Activated T-cell treated with anti-CD3 and anti-CD28 coated beads, Interleukin-2, amount 50 U/mL, for 72 hours (primary cell): ENCODE measurements at places on chromosomes 12 and 14. TPM values are rescaled to one million over a fixed set of nuclear protein-coding genes. Genes with fewer than 3 reads are reported as not detected.

RILPL2 gene
- 13.6 TPM for total RNA-seq

- H3K27me3 ChIP-seq = no peaks in the 10 kb centered on the region
- H3K4me3 ChIP-seq = no peak overlapping the region
- H3K36me3 ChIP-seq = no peaks in the 10 kb centered on the region
- H3K27ac ChIP-seq = no peak overlapping the region
- no peaks in the 10 kb centered on the region for H3K4me1 ChIP-seq
- DNase-seq = no peak
Observed at GRCh38 chr12:124194264-124194892, 100.5 kb upstream of the RFLNA start.

- no peak for DNase-seq
- no peak overlapping the region for H3K27ac ChIP-seq
- no peaks in the 10 kb centered on the region for H3K4me1 ChIP-seq
- H3K36me3 ChIP-seq = no peaks in the 10 kb centered on the region
- no peak overlapping the region for H3K4me3 ChIP-seq
Observed at GRCh38 chr12:42015051-42015461, 129.6 kb downstream of the GXYLT1 start.

MORN3 gene
- total RNA-seq = 3.2 TPM

FGD6 gene
- total RNA-seq = 2.0 TPM

RNF212B gene
- total RNA-seq = not detected

DNA sequence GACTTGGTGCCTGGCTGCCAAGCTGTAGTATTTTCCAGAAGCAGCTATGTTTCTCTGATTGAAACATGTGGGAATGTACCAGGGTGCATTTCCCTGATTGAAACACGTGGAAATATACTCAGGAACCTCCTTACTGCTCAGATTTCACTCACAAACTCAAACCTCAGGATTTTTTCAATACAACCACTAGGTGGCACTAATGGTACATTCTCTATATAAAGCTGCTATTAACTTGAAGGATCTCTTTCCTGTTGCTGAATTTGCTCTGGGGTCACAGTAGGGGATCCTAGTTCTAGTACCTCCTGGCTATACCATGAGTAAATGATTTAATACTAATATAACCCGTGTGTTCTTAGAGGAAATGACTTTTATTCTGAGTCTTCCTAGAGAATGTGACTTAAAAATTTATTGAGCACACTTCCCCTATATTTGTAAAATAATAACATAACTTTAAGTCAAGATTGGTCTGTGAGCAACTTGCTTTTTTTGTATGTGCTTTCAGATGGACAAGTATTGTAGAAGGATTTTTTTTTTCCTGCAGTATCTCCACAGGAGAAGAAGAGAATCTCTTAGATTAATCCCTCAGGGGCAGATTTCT lies 173.8 kb upstream of the MIS18BP1 start:
- H3K4me3 ChIP-seq = no peak overlapping the region
- H3K36me3 ChIP-seq = no peaks in the 10 kb centered on the region
- H3K4me1 ChIP-seq = no peaks in the 10 kb centered on the region
- no peak overlapping the region for H3K27ac ChIP-seq
- DNase-seq = peak; percentile 1

- H3K27ac ChIP-seq = no peak overlapping the region
- H3K4me3 ChIP-seq = peak overlapping the region; percentile 52
- no peaks in the 10 kb centered on the region for H3K4me1 ChIP-seq
Observed at GRCh38 chr12:122825773-122826724, 9.2 kb upstream of the HIP1R start.

TMTC2 gene
- 4.7 TPM for total RNA-seq

KRT81 gene
- not detected for total RNA-seq

DNA sequence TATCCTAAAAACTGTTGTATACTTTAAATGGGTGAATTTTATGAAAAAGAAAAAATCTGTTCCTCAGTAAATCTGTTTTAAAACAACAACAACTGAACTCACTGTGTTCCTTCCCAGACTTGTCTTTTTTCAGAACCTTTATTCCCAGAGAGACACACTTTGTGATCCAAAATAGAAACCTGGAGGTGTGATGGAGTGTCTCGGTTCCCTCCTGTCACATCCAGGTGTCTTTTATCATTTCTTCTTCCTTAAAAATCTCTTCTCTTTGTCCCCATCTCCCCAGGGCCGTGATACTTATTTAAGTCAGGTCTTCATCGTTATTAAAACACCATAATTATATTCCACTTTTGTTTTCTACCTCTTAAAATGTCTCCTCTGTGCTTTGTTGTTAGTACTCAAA lies 76.2 kb upstream of the EVL start:
- H3K27me3 ChIP-seq = no peaks in the 10 kb centered on the region
- H3K4me1 ChIP-seq = no peaks in the 10 kb centered on the region
- DNase-seq = no peak
- H3K4me3 ChIP-seq = no peak overlapping the region

DNA sequence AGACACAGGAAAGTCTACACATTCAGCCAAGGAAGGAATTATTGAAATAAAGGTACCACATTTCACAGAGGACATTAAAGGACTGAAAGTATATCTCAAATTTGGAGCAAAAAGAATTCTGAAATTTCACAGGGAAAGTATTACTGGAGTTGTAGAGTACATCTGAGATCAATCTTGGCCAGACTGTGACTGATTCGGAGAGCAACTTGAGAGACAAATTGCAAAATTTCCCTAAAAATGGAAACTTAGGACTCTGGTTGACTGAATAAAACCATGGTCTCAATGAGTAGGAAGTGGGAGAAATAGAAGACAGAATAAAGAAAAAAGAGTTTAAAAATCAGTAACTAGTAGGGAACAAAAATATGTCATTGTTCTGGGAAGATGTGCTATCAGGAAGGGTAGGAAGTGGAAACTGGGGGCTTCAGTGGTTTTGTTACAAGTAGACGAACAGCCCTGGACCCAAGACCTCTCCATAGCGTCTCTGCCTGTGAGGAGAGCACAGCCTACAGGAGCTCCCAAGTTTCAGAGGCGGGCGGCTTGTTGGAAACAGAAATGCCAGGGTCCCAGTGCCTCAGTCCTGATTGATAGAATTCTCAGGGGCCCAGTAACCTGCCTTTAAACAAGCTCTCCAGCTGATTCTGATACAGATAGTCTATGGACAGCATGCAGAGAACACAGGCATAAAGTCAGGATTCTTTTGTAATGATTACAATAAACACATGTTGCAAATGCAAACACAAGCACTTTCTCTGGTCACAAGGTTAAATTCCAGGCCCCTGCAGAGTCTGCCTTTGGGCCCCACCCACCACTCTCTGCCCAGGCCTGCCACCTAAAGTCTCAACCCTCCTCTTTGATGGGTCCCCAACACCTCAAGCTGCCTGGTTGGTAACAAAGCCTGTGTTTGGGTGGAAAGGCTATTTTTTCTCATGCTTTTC lies 63.1 kb downstream of the BBS10 start:
- DNase-seq = no peak
- H3K36me3 ChIP-seq = no peaks in the 10 kb centered on the region
- no peak overlapping the region for H3K4me3 ChIP-seq
- no peaks in the 10 kb centered on the region for H3K4me1 ChIP-seq

DNA sequence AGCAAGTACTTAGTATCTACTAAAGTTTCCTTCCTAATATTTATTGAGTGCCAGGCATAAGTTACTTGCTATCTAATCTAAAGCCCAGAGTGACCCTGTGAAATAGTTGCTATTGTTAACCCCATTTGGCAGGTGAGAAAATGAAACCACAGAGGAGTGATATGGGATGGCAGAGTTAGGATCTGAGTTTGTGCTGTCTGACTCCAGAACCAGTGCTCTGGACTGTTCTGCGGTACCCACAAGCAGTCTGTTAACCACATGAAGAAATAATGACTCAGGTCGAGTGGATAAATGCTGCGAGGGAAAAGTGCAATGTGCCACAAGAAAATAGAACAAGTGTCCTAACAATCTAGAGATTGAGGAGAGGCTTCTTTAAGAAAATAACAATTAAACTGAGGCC lies 60.7 kb upstream of the GZMB start:
- peaks cover 5% of the 10 kb centered on the region for H3K27me3 ChIP-seq
- H3K4me3 ChIP-seq = no peak overlapping the region
- DNase-seq = no peak
- no peak overlapping the region for H3K27ac ChIP-seq
- H3K4me1 ChIP-seq = peaks cover 25% of the 10 kb centered on the region
- H3K36me3 ChIP-seq = no peaks in the 10 kb centered on the region

DNA sequence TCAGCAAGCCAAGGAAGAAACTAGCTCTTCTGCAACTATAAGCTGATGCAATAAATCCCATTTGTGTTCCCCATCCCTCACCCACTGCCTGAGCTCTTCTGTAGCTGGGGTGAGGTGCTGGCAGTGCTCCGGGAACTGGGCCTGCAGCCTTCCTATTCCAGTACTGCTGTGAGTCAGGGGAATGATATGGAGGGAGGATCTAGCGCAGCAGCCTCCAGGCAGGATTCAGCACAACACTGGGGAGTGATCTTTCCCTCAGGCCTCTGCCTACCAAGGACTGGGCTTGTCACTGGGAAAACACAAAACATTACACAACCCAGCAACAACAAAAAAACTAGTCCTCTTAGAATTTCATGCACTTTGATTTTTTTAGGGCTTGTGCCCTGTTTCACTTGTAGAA lies 58.7 kb downstream of the ST8SIA1 start:
- no peak for DNase-seq
- no peak overlapping the region for H3K27ac ChIP-seq
- H3K4me3 ChIP-seq = no peak overlapping the region
- no peaks in the 10 kb centered on the region for H3K4me1 ChIP-seq
- no peaks in the 10 kb centered on the region for H3K27me3 ChIP-seq

GRCh38 chr14:67391268-67391667 lies 20.7 kb downstream of the PLEK2 start:
- no peaks in the 10 kb centered on the region for H3K27me3 ChIP-seq
- no peaks in the 10 kb centered on the region for H3K36me3 ChIP-seq
- H3K4me3 ChIP-seq = no peak overlapping the region
- H3K4me1 ChIP-seq = no peaks in the 10 kb centered on the region

DNA sequence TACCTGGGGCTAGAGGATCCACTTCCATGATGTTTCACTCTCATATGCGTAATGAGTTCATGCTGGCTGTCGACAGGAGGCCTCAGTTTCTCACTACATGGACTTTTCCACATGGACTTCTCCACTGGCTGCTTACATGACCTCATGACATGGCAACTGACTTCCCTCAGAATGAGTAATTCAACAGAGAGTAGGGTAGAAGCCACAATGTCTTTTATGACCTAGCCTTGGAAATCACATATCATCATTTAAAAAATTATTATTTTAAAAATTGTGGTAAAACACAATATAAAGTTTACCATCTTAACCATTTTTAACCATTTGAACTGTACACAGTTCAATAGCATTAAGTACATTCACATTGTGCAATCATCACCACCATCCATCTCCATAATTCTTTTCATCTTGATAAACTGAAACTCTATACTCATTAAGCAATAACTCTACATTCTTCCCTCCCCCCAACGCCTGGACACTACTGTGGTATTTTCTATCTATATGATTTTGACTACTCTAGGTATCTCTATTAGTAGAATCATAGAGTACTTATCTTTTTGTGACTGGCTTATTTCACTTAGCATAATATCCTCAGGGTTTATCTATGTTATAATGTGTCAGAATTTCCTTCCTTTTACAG lies 144.5 kb downstream of the TGFB3 start:
- H3K27ac ChIP-seq = no peak overlapping the region
- DNase-seq = no peak
- H3K4me3 ChIP-seq = no peak overlapping the region
- H3K4me1 ChIP-seq = peaks cover 6% of the 10 kb centered on the region
- H3K27me3 ChIP-seq = no peaks in the 10 kb centered on the region

NANOG gene
- total RNA-seq = not detected

DNA sequence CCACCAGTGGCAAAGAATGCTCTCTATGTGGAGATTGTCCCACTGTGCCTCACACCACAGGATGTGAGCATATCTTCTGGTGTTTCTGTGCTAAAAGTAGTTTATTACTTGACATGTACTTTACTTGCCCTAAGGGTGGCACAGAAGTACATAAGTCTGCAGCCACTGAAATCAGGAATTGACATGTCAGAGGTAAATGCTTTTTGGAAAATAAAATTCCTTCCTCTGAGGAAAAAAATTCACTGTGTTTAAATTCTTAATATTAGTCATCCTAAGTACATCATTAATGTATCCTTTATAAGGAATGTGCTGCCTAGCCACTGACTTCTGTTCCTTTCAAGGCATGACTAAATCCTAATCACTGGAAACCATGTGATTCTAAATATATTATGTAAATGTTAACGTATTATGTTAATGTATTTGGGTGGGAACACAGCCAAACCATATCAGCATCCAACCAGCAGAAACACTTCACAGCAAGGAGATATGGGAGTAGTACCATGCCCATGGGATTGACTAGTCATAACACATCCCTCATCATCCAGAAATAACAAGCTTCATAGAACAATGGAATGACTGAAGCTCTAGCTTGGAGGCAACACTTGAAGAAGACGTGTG lies 239.7 kb upstream of the PPFIA2 start:
- H3K4me3 ChIP-seq = no peak overlapping the region
- no peaks in the 10 kb centered on the region for H3K4me1 ChIP-seq
- no peak overlapping the region for H3K27ac ChIP-seq
- no peak for DNase-seq
- no peaks in the 10 kb centered on the region for H3K36me3 ChIP-seq

DNA sequence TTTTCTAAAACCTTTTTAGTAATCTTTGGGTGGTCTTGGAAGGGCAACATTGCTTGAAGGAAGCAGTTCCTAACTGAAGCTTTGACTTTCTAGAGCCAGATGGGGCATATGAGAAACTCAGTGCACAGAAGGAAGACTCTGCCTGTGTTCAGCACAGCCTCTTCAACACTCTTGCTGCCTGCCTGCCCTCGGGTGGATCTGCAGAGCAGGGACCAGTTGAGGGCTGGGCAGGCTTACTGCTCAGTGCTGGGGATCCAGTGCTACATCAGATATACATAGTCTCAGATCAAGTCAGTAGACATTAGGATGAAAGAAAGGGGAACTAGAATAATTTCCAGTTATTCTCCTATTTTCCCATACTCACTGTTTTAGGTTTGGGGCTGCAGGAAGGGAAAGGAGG lies 29.5 kb upstream of the TMX1 start:
- no peak for DNase-seq
- no peak overlapping the region for H3K4me3 ChIP-seq
- no peaks in the 10 kb centered on the region for H3K4me1 ChIP-seq
- no peaks in the 10 kb centered on the region for H3K36me3 ChIP-seq

DNA sequence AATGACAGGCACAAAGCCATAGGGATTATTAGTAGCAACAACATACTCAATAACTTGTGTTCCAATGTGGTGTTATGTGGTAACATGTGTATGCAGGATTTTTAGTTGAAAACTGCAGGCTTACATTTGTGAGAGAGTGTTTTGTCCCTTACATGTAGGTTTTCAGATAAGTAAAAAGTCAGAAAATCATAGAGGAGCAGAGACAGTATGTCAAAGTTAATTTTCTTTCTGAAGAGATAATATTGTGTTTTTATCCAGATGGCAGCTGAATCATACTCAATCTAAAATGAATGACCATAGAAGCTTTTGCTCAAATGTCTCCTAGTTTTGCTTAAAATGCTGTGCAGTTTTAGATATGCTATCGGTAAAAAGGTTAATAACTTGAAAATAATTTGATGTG lies 277.0 kb downstream of the TRHDE start:
- no peak overlapping the region for H3K27ac ChIP-seq
- H3K36me3 ChIP-seq = no peaks in the 10 kb centered on the region
- no peak overlapping the region for H3K4me3 ChIP-seq
- DNase-seq = no peak
- no peaks in the 10 kb centered on the region for H3K27me3 ChIP-seq

- H3K27ac ChIP-seq = no peak overlapping the region
- no peak overlapping the region for H3K4me3 ChIP-seq
- no peaks in the 10 kb centered on the region for H3K27me3 ChIP-seq
- DNase-seq = no peak
- H3K4me1 ChIP-seq = no peaks in the 10 kb centered on the region
Observed at GRCh38 chr12:34166427-34167060, 144.2 kb downstream of the ALG10 start.
